HTR-8/SVneo (cell line): ENCODE measurements at places on chromosomes 7 and 10.

GRCh38 chr7:134701272-134701671 is 54.6 kb downstream of the BPGM start:
- peak; percentile 26 for DNase-seq

DNA sequence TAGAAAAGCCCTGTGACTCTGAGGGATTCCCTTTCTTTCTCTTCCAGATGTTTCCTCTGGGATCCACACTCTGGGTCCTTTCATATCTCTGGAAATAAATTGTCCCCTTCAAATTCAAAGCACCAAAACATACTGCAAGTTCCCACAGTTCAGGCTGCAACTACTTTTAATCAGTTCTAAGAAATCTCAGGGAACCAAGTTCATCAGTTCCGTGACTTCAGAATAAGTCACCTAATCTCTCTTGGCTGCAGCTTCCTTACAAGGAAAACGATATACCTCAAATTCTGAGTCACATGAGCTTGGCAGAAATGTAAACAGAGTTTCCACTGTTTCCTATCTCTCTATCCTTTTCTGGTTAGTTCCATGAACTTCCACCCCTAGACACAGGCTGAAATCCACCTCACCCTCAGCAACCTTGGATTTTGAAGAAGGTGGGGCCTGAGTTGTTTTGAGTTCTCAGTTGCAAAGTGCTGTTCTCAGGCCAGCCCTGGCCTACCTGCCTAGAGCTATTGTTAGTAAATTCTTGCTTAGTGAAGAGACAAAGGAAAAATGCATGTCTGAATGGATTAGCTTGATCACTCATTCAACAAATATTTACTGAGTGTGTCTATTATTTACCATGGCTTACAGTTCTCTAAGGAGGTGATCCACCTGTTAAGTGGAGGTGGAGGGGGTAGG is 59.3 kb upstream of the IL6 start:
- DNase-seq = peak; percentile 26

- no peak for DNase-seq
Observed at GRCh38 chr7:150631866-150632864, at the start of gene GIMAP6. TSS of gene GIMAP6 (minus strand) at chr7:150632385. CDS start at chr7:150630142, 2,243 bp downstream.

DNA sequence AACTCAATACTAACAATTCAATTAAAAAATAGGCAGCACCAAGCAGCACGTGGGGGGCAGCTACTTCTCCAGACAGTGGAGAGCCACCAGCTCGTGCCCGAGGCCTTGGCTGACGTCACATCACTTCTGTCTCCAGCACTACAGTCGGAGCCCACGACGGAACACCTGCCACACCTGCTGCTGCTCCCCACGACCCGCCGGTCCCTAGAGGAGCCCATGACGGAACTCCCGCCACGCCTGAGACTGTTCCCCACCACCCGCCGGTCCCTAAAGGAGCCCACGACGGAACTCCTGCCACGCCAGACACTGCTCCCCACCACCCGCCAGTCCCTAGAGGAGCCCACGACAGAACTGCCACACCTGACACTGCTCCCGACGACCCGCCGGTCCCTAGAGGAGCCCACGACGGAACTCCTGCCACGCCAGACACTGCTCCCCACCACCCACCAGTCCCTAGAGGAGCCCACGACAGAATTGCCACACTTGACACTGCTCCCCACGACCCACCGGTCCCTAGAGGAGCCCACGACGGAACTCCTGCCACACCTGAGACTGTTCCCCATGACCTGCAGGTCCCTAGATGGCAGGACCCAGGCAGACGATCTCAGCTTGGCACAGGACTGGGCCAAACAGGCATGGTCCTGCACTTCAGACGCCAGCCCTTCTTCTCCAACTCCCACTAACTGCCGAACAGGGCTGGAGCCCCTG is 258.0 kb downstream of the ELFN1 start:
- DNase-seq = no peak

DNA sequence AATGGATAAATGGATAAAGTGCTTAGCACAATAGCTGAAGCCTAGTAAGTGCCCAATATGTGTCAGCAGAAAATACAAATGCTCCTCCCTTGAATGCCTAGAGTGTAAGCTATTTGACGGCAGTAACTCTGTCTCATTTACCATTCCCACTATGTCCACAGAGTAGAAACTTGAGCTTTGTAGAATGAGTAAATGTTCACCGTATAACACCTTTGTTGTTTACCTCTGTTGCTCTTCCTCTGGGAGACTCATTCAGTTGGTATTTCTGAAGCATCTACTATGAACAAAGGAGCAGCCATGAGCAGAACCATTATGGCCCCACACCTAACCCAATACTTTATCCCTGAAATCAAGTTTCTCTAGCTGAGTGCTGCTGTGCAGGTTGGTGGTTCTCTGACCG is 8.4 kb upstream of the SLC16A12 start:
- no peak for DNase-seq

DNA sequence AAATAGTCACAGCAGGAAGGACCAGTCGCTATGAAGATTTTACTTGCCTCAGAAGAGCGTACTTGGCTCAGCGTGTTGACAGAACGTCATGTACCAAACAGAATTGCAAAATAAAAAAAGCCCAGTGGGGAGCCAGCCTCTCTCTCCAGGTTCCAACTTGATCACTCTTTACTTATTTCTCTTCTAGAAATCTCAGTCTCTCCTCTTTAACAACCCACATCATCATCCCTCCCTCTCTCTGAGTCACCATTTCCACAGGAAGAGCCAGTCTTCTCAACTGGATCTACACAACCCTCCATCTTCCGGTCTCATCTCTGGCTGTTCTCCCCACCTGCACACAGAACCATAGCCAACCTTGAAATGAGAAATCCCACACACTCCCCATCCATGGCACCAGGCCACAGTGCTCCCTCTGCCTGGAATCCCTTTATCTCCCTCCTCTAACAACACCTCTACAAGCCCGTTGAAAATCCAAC is 718.3 kb downstream of the GRID1 start:
- no peak for DNase-seq

DNA sequence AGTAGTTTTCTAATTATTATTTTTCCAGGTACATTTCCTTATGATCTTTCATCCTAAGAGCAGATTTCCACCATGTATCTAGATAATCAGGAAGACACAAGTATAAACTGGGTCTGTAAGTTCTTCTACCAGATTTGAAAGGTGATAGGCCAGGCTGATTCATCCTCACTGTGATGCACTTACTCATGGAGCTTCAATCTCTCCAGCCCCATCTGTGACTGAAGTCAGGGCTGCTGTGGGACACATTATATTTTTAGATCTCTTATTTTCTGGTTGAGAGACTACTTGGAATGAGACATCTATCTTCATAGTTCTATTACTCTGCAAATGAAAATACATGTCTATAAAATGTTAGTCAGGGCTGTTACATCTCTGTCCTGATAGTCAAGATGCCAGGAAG is 85.5 kb upstream of the SLC25A13 start:
- no peak for DNase-seq

- DNase-seq = no peak
Observed at GRCh38 chr10:43186150-43186549, 47.9 kb downstream of the CSGALNACT2 start.

DNA sequence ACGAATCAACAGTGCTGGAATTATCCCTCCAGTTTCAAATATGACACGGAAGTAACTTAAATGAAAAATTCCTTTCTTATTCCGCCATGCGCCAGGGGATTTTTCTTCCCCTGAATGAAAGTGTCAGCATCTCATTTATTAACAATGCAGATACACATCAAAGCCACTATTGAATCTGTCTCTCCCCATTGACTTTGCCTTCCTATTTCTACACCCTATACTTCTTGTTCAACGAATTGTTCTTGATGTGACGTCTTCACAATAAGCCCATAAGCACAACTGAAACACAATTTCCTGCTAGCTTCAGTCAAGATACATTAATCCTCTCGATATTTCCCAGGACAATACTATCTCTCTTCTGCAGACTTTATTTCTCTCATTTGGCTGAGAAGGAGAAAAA is 253.5 kb downstream of the ADARB2 start:
- DNase-seq = no peak

GRCh38 chr10:123101872-123102271 is 33.9 kb upstream of the HMX3 start:
- DNase-seq = no peak

GRCh38 chr10:123180101-123181090 is 26.2 kb downstream of the BUB3 start:
- no peak for DNase-seq

- DNase-seq = no peak
Observed at GRCh38 chr7:101903515-101903868, 86.1 kb downstream of the CUX1 start.

- no peak for DNase-seq
Observed at GRCh38 chr10:7457478-7458316, 46.9 kb upstream of the SFMBT2 start.

- peak; percentile 9 for DNase-seq
Observed at GRCh38 chr10:60048091-60048501, 141.7 kb upstream of the CCDC6 start.

- DNase-seq = no peak
Observed at GRCh38 chr10:49429458-49429857, 33.6 kb upstream of the DRGX start.

GRCh38 chr7:37999673-38000072 is 79.2 kb downstream of the EPDR1 start:
- DNase-seq = no peak

DNA sequence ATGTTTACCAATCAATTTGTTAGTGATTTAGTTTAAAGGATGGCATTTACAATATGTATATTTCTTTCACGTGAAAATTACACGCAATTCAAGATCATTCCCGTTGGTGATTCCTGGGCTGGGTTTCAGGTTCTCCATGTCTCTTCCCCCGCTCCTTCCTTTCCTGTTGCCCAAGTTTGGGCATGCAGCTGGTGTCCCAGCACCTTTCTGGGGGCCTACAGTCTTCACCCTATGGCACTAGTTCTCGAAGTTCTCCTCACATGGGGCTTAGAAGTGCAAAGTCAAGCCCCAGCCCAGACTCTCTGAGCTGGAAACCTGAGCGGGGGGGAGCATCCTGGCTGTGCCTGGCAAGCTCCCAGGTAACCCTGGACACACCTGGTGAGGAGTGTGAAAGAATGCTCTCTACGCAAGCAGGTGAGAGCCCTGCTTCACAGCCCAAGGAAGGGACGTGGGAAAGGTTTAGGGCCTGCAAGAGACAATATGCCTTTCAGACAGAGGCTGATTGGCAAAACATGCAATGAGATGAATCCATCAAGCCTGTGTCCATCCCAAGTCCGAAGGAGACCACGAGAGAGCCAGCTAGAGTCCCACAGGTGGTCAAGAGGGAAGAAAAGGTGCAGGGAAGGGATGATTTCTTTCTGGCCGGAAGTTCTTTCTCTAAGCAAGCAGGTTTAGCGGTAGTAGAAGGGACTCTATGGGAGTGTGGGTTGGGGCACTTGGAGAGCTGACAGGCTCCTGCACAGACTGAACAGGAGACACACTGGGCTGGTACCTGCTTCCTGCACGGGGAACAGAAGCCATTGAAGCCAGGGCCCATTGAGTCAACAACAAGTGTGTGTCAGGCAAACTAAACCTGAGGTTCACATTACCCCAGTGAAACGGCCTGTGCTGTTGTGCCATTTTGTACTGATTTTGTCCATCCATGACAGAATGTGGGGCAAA is 131.1 kb downstream of the ADARB2 start:
- no peak for DNase-seq
